ENCODE measurements at places on chromosomes 4 and X.

GRCh38 chr4:82680834-82681233 is 117.8 kb downstream of the SCD5 start:
- DNase-seq = no peak

- no peak for DNase-seq
Measured at GRCh38 chr4:128359422-128359821, 71.8 kb upstream of the PGRMC2 start.

DNA sequence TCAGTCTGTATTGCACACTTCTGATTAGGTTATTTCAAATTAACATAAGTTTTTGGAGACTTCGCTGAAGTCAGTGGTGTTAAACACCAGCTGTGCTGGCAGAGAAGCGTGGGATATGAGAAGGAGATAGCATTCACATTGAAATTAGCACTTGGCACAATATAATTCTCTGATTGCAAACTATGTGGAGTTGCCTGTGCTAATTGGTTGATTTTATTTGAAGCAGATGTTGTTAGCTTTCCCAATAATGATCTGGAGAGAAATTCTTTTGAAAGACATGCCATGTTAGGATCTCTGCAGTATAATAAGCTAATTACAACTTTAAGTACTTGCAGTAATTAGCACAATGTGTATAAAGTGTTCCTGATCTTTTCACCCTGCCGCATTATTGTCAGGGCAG is 367.4 kb upstream of the ARX start:
- no peak for DNase-seq

GRCh38 chr4:61580721-61581377 is 380.7 kb downstream of the ADGRL3 start:
- DNase-seq = no peak
